Foreskin melanocyte (primary cell): ENCODE measurements at places on chromosomes 12 and 14.

DNA sequence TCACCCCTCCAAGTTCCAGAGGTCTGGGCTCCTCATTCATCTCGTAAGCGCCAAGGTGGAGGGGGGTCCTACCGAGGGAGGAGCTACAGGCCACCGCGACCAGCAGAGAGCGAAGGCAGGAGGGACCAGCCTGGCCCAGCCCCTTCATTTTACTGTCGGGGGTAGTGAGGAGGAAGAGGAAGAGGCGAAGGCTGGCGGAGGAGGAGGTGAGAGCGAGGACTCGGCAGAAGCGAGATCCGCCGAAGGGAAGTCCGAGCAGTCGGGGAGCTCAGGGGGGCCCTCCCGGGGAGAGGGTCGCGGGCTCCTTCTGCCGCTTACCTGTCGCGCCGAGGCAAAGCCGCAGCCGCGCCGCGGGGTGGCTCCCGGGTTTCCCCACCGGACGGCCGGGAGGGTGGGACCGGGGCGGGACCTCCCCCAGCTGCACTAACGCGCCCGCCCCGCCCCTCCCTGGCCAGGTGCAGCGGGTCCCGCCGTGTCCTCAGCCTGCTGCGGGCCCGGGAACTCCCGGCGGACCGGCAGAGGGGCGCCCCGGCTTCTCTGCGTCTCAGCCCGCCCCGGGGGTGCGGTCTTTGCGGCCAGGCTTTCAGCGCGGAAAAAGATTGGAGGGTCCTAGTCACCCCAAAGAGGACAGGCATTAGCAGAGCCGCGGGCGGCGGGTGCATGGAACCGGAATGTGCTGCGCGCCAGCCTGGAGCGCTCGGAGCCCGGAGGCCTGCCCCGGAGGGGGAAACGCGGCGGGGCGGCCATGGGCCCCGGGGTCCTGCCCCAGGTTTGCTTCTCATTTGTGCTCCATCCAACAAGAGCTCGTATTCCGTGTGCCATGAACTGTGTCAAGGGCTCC, at the start of gene GALNT6:
Gene GALNT6 (minus strand): TSS at position 124 of the 841 bp plus-strand sequence. CDS start 11,625 bp downstream, outside the sequence.
- no peak for DNase-seq

- peak; percentile 66 for DNase-seq
These were observed at the start of gene GPR68 for GRCh38 chr14:91244501-91244901. Gene GPR68, minus strand, starts transcription at chr14:91244704. Its CDS starts 9,654 bp downstream, at chr14:91235050.

- DNase-seq, result no peak
These were observed 315.9 kb downstream of the BMP4 start for GRCh38 chr14:53640695-53641094.

DNA sequence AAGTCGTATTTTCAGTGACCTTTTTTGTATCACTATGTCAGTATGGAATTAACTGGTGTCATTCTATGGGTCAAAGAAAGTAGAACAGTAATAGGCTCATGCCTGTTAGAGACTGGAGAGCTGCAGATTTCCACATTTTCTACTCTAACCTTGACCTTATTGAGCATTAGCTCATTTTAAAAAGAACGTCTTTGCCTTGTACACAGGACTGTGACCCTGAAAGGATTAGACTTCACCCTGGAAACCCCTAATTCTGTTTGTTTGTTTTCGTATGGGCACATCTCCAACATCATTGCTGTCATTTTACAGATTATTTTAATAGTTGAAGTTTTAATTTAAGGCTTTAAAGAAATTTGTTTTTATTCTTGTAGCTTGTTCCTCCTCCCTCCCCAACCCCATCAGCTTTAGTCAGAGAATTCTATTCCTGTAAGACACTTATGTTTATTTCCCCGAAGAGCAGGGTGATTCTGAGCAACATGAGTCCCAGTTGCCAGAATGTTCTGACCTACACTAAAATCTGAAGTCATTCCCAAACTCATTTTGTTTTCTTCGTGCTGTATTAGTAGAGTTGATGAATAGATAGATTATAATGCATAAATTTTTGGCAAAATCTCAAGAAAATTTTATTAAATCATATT, 451.3 kb downstream of the FOXG1 start:
- no peak for DNase-seq

DNA sequence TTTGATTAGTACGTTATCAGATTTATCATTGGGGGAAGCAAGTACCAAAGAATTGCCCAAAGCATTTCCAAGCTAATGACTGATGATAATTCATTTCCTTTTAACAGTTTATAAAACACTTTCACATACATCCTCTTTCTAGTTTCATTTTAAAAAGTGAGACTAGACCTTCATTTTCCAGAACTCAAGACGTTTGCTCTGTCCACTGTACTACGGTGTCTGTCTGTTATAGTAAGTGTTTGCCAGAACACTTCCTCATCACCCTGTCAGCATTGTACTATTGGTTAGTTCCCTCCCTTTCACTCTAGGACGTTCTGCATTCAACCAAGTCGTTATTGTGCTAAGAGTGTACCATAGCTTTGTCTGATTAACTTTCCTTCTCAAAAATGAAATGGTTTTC, 81.7 kb upstream of the TMEM263 start:
- DNase-seq, result no peak

DNA sequence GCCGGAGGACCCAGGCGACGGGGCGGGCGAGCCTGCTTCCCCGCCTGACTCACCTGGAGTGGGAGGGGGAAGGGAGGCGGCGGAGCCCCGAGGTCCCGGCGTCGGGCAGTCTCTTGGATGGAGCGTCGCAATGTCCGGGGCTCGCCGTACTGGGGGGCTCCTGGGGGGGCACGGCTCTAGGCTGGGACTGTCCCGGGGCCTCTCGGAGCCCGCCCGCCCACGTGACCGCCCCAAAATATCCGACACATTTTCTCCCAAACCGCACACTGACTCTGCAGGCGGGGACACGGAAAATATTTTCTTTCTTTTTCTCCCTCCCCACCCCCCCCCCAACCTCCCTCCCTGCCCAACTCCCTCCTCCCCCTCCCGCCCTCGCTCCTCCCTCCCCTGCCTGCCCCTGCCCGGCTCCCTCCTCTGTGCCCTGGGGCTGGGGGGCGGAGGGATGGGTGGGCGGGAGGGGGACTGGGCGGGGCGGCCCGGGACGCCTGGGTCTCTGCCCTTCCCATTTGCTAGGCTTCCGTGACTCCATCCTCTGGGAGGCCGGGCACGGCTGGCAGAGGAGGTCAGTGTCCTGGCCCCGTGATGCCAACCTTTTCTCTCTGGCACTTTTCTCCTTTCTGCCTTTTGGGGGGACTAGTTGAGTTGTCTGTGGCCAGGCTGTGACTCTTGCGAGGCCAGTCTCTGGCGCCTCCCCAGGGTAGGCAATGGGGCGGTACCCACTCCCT, at the start of gene RARG:
Gene RARG (minus strand): TSS at position 289 of the 725 bp plus-strand sequence. CDS start 4,664 bp downstream, outside the sequence.
- peak; percentile 43 for DNase-seq

DNA sequence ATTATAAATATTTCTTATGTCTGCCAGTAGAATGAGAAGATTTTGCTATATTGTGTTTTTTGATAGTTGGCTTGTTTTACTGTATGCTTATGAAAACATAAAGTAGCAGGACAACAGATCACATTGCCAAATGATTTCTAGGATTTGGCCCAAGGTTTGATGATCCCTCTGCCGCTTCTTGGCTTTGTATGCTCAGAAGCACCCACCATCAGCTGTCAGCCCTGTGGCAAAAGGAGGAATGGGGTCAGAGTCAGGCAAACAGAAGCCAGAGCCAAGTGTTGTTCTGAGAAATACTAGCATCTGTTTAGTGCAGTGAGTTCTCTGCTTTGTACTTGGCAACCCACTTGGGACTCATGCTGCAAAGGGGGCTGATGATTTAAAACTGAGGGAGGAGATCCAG, 152.2 kb downstream of the PDE3A start:
- no peak for DNase-seq

DNA sequence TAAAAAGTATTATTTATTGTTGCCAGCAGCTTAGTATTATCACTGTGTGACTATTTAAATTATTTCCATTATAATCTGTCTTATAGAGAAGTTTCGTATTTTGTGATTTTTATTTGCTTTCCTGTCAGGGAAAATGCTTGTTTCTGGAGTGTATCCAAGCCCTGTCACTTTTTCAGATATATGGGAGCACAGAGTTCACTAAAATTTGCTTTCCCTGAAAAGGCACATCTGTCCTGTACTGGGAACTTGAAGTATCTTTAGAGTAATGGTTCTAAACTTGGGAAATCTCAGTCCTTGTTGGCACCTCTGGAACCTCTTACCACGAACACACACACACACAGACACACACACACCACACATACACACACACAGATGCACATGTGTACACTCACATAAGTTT, 39.3 kb upstream of the SSTR1 start:
- no peak for DNase-seq

DNA sequence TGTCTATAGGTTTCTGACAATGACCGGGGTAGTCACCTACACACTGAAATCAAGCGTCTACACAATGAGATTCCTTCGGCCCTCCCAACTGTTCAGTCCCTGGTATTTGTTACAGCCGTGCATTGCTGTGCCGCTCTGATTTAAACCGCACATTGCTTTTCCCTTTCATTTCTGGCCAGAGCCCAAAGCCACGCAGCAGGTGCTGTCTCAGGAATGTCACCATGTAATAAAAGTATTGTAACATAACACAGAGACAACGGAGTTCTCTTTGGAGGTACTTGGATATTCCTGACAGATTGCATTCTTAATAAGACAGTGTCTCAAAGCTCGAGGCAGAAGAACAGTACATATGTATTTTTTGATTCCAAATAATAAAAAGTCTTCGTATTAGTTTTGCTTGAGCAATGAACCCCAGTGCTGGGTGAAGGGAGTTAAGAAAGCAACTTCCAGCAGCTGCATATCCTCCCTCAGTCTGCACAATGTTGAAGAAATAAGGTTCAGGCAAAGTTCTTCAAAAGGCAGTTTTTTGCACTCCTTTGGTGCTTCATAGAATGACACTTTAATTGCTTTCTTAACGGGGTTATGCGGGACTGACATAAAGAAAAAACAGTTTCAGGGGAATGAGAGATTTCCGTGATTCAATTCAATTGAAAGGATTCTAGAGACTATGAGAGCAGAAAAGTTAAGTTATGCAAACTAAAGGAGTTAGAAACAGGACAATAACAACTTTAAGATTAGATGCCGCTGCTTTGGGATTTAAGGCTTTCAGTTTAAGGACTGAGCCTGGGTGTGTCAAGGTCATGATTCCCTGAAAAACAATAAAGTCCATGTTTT, 288.7 kb upstream of the FLRT2 start:
- no peak for DNase-seq

GRCh38 chr14:31080056-31080455, 53.9 kb upstream of the STRN3 start:
- no peak for DNase-seq

DNA sequence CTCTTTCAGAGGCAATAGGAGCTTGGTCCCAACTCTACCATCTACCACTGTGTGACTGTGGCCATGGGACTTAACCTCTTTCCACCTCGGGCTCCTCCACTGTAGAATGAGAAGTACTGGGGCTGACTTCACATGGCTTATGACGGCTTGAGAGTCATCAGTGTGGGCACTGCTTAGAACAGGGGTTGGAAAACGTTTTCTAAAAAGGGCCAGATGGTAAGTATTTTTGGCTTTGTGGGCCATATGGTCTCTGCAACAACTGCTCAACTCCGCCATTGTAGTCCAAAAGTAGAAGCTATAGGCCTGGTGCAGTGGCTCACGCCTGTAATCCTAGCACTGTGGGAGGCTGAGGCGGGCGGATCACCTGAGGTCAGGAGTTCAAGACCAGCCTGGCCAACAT, 69.2 kb upstream of the LTA4H start:
- DNase-seq, result no peak

DNA sequence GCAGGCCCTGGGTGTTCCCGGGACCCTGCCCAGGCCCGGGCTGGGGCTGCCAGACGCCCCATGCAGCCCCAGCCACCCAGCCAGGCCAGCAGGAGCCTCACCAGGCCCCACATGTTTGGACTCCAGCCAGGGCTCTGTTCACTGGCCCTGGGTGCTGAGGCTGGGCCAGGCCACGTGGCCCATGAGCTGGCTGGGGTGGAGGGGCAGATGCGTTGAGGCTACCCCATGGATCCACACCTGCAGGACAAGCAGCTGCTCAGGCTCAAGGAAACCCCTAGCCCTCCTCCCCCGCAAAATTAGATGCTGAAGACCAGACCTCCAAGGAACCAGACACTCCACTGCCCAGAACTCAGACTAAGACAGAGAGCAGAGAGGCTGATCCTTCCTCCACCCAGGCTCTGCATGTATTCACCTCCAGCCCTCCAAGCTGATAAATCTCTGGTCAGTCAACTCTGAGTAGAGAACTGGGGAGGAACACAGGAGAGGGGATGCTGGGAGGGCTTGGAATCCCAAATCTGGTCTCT, 1.6 kb downstream of the CDH24 start:
- no peak for DNase-seq

GRCh38 chr12:108271951-108272872, 66.9 kb downstream of the CMKLR1 start:
- DNase-seq, result no peak

- DNase-seq, result no peak
These were observed 34.7 kb downstream of the SPTB start for GRCh38 chr14:64844969-64845536.

DNA sequence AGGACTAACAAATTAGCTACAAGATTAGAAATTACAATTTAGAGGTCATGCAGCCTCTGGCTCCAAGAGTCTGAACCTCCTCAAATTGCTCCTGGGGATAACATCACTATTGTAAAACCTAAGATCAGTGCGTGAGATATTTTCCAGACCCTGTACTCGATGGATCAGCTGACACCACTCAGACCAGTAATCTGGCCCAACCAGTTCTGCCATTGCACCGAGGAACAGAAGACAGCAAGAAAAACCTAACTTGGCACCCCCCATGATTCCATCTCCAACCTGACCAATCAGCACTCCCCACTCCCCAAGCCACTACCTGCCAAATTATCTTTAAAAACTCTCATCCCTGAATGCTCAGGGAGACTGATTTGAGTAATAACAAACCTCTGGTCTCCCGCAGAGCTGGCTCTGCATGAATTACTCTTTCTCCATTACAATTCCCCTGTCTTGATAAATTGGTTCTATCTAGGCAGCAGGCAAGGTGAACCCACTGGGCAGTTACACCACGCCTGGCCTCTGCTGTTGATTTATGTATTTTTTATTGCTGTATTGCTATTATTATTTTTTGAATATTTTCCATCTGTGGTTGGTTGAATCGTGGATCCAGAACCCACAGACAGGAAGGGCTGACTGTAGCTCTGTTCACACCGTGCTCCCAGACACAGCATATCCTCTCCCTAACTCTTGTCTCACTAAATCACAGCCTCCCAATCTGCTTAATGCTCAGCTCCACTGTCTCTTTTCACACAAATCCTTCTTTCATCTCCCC, 9.2 kb downstream of the HEBP1 start:
- DNase-seq, result no peak

- peak; percentile 40 for DNase-seq
These were observed 1.8 kb downstream of the CKB start for GRCh38 chr14:103520657-103521437.

DNA sequence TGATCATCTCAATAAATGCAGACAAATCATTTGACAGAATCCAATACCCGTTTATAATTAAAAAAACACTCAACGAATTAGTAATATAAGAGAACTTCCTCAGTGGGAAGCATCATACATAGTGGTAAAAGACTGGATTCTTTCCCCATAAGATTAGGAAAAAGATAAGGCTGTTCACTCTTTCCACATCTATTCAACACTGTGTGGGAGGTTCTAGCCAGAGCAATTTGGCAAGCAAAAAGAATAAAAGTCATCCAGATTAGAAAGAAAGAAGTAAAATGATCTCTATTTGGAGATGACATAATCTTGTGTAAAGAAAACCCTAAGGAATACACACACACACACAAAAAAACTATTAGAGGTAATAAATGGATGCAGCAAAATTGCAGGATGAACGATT, 38.4 kb downstream of the YEATS4 start:
- DNase-seq, result no peak

- DNase-seq, result no peak
These were observed 27.8 kb downstream of the CNOT2 start for GRCh38 chr12:70271025-70271424.
